ENCODE measurements at places on chromosomes 5 and 9.

DNA sequence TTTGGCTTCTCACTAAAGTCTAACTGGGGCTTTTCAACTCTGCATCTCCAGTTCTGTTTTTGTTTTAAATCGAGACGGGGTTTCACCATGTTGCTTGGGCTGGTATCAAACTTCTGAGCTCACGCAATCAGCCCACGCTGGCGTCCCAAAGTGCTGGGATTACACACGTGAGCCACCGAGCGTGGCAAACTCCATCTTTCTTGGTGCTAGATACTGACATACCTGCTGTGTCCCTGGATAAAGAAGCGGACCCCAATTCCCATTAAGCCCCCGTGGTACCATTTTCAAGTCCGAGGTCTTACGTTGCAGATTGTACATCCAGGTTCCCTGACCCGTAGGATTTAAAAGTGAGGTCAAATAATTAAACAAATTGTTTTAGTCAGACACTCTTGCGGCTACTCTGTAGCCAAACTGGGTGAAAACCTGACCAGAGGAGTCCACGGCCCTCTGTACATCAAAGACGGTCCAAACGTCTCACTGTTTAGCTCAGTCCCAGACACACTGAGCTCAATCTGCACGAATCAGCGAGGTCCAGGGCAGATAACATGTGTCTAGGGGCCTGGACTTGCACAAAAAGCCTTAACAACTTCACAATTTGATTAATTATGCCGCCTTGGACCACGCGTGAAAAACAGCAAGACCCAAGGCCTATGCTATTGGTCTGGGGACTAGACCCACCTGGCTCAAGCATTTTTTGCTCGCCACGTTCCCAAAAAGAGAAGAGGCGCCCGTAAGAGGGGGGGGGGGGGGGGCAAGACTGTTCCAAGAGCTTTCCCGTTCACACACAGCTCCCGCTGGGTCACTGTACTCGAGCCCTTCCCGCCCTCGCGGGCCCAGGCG lies 727 bp upstream of the DNAJA1 start:
- DNase-seq, result no peak

GRCh38 chr9:122286764-122287163 lies 22.1 kb downstream of the MRRF start:
- DNase-seq, result no peak

- DNase-seq, result no peak
These were observed 193.5 kb downstream of the GNA14 start for GRCh38 chr9:77454663-77455062.

DNA sequence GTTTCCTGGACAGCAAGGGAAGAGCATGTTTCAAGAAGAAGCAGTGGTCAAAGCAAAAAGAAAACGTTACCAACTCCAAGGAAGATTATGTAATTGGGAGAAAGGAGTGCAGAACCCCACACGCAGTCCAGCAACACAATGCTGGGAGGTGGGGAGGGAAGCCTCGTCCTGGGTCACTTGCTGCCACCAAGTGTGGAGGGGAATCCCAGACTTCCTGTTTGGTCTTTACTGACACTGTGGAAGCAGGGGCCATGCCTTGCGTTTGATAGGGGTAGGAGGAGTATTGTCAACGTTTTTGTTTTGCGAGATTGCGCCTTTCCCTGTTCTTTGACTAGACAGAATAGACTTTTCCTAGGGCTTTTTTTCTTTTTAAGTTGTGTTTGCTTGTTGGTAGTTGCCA lies 421.0 kb downstream of the KDM4C start:
- DNase-seq, result no peak

- no peak for DNase-seq
These were observed 80.0 kb downstream of the SUSD1 start for GRCh38 chr9:112094948-112095681.

GRCh38 chr5:36596247-36596646 lies 10.2 kb upstream of the SLC1A3 start:
- DNase-seq, result no peak

DNA sequence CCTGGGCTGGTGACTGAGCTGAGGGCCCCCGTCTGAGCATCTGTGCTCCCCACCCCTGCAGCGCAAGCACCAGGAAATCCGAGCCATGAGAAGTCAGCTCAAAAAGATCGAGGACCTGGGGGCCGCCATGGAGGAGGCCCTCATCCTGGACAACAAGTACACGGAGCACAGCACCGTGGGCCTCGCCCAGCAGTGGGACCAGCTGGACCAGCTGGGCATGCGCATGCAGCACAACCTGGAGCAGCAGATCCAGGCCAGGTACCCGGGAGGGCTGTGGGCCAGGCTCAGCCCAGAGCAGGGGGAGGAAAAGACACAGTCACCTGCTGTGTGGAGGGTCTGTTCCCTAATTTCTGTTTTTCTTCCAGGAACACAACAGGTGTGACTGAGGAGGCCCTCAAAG lies 24.6 kb downstream of the DYNC2I2 start:
- DNase-seq, result no peak

- no peak for DNase-seq
These were observed 271.8 kb upstream of the SMARCA2 start for GRCh38 chr9:1743121-1743960.
